ENCODE measurements at places on chromosomes 4 and X. TPM values are rescaled to one million over a fixed set of nuclear protein-coding genes. Genes with fewer than 3 reads are reported as not detected.

Gene UGT2A1
- not detected for total RNA-seq

Gene ENPP6
- total RNA-seq = not detected

GRCh38 chrX:68995780-68996551, 167.1 kb downstream of the EFNB1 start:
- DNase-seq = no peak

GRCh38 chrX:121851033-121851432, 803.6 kb downstream of the GLUD2 start:
- DNase-seq = no peak

- DNase-seq = peak; percentile 56
These were observed 17.4 kb downstream of the JADE3 start for GRCh38 chrX:46929439-46930261.

- no peak for DNase-seq
These were observed 66.3 kb downstream of the RBM47 start for GRCh38 chr4:40563401-40563800.

DNA sequence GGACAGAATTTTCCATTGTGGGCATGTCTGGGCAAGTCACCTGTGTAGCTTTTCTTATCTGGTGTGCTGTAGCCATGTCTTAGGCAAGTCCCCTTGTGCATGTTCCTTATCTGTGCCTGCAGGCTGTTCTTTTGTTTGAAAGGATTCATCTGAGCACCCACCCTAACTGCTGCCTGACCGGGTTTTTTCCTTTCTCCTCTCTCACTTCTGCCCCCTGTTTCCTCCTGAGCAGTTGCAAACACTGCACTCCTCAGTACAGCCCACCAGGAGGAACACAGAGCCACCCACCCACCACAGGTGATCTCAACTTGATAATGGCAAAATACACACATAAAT, 29.2 kb upstream of the IL9R start:
- DNase-seq = no peak

Gene USP17L19
- not detected for total RNA-seq

All from HT1080 (cell line).